Stimulated activated CD8-positive, alpha-beta memory T cell treated with anti-CD3 and anti-CD28 coated beads, Interleukin-4, amount 100 ng/mL, for 4 hours (primary cell): ENCODE measurements at places on chromosomes 6 and 20.

- no peak for DNase-seq
Measured at GRCh38 chr20:63411898-63412631, 50.9 kb upstream of the CHRNA4 start.

DNA sequence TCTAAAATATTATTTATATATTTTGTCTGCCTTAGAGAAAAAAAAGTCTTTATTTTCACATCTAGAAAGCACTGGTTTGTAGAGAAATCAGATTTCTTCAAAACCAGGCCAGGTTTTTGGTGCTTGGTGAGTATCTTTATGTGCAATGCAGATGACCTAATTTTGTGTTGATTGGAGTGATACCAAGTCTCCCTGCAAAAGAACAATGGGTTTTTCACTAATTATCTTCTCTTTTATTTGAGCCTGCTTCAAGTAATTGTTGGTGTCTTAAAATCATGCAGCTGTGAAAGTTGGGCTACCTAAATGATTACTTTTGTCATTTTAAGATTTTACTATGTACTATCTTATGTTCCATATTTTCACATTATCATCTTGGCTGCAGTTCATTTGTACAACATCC, 874.7 kb downstream of the TFAP2A start:
- DNase-seq, result no peak

- no peak for DNase-seq
Measured at GRCh38 chr6:109794201-109794923, 103.3 kb downstream of the FIG4 start.

- DNase-seq, result no peak
Measured at GRCh38 chr6:35319346-35320030, 21.9 kb downstream of the DEF6 start.

GRCh38 chr20:62068997-62069396, 3.3 kb upstream of the TAF4 start:
- DNase-seq, result no peak

GRCh38 chr6:36033935-36034334, 6.3 kb downstream of the MAPK14 start:
- peak; percentile 23 for DNase-seq

- DNase-seq, result no peak
Measured at GRCh38 chr6:20001286-20001685, 164.1 kb downstream of the ID4 start.

DNA sequence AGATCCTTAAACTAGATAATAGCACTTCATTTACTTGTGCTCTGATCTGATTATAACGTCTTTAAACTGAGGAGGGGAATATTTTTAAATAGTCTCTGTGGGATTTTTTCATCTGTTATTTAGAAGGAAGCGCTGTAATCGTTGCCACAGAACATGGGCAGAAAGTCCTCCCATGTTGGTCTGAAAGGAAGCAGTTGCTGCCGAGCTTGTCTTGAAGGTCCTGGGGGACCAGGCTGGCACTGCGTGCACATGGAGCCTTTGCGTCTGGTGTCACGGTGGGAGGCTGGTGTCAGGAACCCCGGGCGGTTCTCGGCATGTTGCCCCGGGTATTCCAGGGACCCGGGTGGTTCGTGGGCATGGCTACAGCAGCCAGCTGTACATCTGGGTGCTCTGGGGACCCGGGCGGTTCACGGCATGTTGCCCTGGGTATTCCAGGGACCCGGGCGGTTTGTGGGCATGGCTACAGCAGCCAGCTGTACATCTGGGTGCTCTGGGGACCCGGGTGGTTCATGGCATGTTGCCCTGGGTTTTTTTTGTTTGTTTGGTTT, 11.5 kb downstream of the TPD52L2 start:
- DNase-seq, result no peak

GRCh38 chr6:56724455-56724854, 81.8 kb upstream of the DST start:
- DNase-seq, result no peak

- DNase-seq, result no peak
Measured at GRCh38 chr20:21936720-21937380, 231.4 kb downstream of the PAX1 start.

DNA sequence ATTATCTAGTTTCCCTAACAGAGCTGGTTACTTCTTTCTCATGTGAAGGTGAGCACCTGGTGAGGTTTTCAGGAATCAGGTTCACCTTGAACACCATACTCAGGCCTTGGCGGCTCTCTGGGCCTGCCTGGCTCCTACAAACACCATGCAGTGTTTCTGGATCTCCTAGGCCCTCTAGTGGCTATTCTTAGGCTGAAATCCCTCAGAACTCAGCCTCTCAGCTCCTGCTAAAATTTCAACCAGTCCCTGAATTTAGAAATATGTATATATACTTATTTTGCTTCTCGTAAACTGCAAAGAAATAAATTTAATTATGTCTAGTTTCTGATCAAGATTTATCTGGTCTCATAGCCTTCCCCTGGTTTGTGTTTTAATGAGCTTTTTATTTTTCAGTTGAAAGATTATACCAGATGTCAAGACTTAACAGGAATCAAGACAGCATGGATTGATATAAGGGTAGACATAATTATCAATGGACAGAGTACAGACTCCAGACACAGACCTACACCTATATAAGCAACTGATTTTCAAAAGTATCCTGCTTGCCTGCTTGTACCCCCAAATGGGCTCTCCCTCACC, 55.9 kb downstream of the ANKEF1 start:
- DNase-seq, result no peak

- DNase-seq, result no peak
Measured at GRCh38 chr6:93017213-93017612, 402.1 kb downstream of the EPHA7 start.

DNA sequence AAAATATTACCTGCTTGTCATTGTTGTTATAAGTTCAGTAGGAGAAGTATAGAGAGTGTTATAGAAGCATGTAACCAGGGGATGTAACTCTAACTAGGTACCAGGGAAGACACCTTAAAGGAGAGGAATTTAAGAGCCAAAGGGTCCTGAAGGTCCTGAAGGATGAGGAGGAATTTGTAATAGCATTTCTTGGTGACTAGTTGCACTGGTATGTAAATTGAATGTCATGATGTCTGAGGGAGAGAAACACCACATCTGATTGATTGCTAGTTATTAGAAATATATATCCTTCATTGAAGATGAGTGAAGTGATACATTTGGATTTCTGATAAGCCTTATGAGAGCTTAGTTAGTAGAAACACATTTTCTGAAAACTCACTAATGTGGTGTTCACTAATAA, 643.8 kb downstream of the RFPL4B start:
- no peak for DNase-seq

DNA sequence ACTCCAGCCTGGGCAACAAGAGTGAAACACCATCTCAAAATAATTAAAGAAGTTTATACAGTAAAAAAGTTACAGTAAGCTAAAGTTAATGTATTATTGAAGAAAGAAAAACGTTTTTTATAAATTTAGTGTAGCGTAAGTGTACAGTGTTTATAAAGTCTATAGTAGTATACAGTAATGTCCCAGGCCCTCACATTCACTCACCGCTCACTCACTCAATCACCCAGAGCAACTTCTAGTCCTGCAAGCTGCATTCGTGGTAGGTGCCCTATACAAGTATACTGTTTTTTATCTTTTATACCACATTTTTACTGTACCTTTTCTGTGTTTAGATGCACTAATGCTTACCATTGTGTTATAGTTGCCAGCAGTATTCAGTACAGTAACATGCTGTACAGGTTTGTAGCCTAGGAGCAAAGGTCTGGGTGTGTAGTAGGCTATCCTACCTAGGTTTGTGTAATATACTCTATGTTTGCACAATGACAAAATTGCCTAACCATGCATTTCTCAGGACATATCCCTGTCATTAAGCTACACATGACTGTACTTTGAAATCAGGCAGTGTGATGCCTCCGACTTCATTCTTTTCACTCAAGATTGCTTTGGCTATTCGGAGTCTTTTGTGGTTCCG, 16.7 kb downstream of the MGME1 start:
- no peak for DNase-seq

GRCh38 chr6:99473730-99474129, 41.5 kb downstream of the USP45 start:
- no peak for DNase-seq

DNA sequence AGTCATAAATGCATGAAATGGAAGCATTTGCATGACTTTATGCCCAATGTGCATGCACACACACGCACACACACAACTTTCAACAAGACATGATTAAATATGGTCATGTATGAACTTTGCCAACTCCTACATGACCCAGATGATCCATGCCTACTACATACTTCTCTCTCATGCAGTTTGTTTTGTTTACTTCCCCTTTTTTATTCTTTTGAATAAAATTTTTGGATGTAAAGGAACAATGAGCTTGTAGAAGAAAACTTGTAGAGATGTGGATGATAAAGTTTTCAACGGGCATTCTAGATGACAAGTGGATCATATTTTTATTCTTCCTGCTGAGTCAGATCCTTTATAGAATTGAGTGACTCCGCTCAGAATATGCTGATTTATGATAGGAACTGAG, 50.8 kb upstream of the AIG1 start:
- no peak for DNase-seq

- DNase-seq, result no peak
Measured at GRCh38 chr20:44471481-44471882, 4.2 kb upstream of the TTPAL start.

- DNase-seq, result no peak
Measured at GRCh38 chr6:44301782-44302564, 11.2 kb downstream of the AARS2 start.

DNA sequence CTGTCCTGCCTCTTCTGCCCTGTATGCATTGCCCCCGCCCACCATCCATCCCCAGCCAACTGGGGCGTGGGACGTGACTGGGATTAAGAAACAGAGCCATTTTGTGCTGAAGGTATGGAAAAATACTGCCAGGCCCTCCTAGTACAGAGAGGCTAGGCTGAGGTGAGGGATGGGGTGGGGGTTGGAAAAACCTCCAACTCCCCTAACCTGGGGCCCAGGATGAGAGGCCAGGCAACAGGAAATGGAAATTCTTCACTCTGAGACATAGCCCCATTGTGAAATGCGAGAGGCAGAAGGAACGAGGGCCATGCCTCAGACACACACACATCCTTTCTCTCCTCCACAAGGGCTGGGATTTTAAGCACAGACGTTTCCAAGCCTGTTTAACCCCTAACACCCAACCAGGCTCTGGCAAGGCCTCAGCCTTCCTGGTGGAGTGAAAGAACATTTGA, 19.9 kb downstream of the KCNK5 start:
- no peak for DNase-seq

GRCh38 chr6:19836799-19837510, at the start of gene ID4:
Gene ID4 (plus strand): TSS chr6:19837370. CDS start chr6:19837755, 385 bp downstream.
- DNase-seq, result no peak

GRCh38 chr6:166615059-166615770, 11.8 kb downstream of the RPS6KA2 start:
- no peak for DNase-seq

DNA sequence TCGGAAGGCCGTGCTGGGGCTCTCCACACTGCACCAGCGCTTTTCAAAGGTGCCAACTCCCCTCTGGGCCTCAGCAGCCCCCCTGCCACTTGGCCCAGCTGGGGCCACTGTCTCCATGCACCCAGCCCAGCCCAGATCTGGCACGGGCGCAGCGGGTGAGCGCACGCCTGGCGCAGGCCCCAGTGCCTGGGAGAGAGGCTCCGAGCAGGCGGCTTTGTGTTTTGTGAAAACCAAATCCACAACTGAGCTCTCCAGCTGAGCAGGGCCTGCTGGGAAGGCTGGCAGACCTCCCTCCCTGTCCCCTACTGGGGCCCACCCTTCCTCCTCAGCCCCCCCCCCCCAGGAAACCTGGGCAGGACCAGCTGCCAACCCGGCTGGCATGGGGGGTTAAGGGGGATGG, 17.0 kb downstream of the MDGA1 start:
- no peak for DNase-seq

GRCh38 chr20:51553897-51554486, 11.5 kb upstream of the NFATC2 start:
- no peak for DNase-seq

DNA sequence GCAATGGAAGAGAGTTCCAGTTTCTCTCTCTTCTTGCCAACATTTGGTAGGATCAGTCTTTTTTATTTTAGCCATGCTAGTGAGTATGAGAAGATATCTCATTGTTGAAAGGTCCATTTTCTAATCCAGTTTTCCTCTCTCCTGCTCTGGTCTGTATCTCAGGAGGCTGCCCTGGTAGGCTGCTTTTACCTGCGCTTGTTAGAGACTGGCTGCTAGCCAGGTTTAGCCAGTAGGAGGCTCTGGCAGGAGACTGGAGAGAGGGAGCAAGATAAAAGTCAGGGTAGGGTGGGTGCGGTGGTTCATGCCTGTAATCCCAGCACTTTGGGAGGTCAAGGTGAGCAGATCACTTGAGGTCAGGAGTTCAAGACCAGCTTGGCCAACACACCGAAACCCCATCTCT, 68.6 kb upstream of the FOXP4 start:
- no peak for DNase-seq

DNA sequence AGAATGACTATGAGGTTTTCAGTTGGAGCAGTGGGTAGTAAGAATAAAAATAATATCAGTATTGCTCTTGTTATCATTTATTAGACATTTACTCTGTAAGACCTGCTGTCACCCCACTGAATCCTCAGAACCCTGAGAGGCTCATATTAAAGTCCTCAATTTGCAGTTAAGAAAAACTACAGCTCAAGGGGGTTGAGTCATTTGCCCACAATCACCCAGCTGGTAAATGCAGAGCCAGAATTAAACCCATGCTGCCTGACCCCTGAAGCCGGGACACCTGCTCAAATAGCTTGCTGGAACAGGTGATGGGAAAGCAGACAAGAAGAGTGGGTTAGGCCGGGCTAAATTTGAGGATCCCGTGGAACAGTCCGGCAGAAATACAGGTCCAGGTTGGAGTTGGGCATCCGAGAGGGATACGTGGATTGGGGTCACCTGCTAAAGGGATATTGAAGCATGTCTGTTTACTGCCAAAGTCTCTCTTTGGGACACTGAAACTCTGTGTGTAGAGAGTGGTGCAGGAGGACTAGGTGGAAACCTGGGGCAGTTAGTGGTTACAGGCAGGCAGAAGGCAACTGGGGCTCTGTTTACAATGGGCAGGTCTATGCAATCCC, 344.1 kb downstream of the CDC5L start:
- DNase-seq, result no peak

DNA sequence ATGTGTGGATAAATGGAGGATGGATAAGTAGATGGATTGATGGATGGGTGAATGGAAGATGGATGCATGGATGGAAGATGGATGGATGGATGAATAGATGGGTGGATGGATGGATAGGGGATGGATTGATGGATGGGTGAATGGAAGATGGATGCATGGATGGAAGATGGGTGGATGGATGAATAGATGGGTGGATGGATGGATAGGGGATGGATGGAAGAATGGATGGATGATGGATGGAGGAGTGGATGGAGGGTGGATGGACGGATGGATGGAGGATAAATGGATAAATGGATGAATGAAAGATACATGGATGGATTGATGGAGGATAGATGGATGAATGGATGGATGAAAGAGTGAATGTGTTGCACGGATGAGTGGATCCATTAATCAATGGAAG, 3.0 kb upstream of the NFATC2 start:
- DNase-seq, result no peak

- DNase-seq, result no peak
Measured at GRCh38 chr6:122422614-122423267, 23.3 kb downstream of the HSF2 start.

DNA sequence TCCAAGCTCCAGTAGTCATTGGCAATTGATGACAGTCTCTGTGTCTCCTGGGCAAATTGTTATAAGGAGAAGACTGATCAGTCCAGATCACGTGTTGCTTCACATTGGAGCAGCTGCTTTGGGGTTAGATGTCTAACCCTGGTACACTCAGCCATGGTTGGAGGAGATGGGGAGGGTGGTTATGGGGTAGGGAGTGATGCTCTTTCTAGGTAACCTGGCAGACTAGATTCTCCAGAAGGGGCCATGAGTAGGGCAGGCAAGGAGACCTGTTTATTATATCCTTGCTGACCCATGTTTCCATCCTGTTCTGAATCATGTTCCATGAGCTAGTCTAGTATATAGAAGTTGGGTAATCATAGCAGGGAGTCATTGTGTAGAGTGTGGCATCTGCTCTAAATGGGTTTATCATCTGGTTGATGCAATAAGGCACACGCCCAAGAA, 50.8 kb upstream of the BACH2 start:
- DNase-seq, result no peak
